ENCODE measurements at places on chromosomes 7 and 10.

GRCh38 chr7:36092221-36092771, 60.8 kb upstream of the EEPD1 start:
- DNase-seq: no peak

- no peak for DNase-seq
Measured at GRCh38 chr7:85232068-85232467, 45.2 kb upstream of the SEMA3D start.

DNA sequence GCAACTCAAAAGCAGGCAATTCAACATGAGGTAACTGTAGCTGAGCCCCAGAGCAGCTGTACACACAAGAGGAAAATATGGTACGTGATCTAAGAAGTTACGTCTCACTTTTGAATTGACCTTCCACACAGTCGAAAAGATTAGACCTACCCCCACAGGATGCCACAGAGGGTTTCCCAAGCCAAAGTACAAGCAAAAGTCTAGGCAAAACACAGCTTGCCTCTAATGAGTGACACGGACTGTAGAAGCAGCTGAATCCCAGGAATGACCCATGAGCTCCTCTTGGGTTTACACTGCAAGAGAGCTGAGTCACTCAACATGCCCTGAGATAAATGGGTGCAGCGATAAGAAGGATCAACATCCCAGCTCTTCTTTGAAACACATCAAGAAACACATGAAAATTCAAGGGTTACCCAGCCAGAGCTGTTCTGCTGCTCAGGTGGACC, 9.8 kb downstream of the CREB3L2 start:
- DNase-seq: no peak

DNA sequence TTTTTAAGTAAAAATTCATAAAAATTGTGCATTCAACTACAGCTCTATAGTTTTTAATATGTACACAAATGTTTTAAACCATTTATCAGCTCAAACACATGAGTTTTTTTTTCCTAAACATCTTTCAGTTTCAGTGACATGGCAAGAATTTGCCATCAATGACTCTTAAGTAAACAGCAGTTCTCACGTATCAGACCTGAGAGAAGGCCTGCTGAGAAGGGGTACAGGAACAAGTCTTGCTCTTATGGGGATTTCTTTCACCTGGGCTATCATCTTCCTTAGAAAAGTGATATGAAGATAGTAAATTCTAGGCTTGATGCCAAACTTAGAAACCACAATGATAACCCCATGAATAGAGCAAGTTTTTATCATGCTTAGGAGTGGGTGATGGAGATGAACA, 467.8 kb downstream of the ARL4A start:
- DNase-seq: no peak

GRCh38 chr7:147014286-147014955, 897.8 kb downstream of the CNTNAP2 start:
- no peak for DNase-seq

DNA sequence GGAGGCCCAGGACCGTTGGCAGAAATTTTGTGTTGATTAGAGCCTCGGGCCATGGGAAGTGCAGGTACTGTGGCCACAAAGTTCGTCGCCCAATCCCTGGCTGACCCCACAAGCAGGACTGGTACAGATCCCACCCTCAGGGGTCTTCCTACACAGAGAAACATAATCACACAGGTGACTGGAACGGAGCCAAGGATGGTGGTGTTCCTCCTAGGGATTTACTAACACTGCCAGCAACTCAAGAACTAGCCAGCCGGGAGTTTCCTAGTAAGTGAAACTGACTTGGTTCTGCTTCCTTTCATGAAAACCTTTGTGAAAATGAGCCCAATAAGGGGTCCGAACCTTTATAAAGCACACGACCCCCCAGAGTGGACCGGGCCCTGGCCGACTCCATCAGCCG, 5.7 kb downstream of the CUX1 start:
- no peak for DNase-seq

DNA sequence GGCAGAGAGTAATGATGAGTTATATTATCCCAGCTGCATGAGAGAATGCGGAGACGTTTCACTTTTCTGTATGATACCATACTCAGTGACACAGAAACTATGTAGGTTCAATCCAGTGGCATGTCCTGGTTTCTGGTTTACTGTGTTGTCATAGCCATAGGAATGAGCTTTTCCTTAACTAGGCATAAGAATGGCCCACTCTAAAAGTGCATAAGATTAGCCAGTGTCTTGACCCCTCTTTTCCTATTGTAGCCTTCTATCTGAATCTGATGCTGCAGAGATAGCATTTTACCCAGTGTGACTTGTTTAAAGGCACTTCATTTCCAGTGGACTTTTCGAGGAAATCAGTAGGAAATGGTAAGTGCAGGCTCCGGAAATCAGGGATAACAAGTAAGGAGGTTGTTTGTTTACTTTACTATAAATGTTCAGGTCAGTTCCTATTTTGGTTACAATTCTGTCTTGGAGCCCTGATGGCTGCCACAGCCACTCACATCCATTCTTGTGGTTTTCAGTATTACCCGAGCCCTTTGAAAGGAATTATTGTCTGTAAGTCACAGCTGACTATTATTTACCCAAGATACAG, 70.5 kb downstream of the SEMA3A start:
- no peak for DNase-seq

- DNase-seq: no peak
Measured at GRCh38 chr10:128614802-128615553, 488.8 kb upstream of the MKI67 start.

DNA sequence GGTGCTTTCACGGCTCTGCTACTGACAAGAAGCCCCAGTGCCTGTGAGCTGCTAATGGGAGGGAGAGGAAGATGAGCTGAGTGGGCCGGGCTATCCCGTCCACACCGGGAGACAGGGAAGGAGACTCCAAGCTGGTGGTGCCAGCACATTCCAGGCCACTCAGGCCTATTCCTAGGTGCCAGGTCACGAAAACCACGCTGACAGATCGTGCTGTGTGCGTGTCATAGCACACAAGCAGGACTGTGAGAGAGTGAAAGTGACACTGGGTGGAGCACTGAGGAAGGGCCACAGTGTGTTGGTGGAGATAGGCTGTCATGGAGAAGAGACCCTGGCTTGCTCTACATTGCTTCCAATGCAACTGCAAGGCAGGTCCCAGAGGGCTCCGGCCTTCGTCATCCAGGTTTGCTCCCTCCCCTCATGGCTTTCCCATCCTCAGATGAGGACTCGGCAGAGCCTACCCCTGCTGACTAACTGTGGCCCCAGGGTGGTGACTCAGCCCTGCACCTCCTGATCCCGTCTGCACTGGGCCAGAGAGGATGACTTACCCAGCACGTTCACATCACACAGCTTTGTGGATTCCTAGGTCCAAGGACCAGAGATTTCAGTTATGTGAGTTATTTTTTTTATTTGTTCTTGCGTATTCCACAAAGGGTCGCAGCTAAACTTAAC, 167.3 kb downstream of the EGFR start:
- no peak for DNase-seq

- DNase-seq: no peak
Measured at GRCh38 chr10:72275351-72276012, 1.8 kb downstream of the DDIT4 start.

GRCh38 chr7:77877791-77878190, 79.2 kb downstream of the PHTF2 start:
- no peak for DNase-seq

DNA sequence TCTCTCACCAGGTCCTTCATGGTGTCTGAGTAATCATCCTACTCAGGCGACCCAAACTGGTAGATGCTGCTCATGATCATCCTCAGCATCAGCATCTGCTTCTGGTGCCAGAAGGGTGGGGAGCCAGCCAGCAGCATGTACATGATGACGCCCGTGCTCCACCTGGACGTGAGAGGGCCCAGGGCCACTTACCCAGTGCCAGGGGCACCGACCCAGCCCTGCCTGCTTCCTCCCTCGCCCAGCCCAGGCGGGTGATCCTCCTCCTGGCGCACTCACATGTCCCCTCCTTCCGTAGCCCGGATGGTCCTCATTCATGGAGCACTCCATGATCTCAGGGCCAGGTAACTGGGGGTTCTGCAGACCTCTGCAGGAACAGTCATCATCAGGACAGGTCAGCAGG, 764.8 kb upstream of the ZNF722 start:
- no peak for DNase-seq

DNA sequence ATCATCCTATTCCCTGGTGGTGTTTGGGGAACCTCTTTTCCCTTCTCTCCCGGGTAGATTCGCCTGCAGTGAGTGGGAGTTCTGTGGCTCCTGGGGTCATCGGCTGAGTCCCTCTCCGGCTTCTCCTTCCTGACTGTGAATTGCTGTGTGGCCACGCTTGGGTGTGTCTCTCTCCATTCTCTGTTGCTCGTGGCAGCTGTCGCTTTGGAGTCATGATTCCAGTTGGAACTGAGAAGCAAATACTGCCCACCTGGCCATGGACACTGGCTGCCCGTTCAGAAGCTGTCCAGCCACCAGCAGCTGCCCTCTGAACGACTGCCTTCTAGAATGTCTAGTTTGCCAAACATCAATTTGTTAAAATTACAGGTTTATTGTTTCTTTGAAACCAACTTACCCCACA, 23.1 kb upstream of the PITRM1 start:
- DNase-seq: no peak

DNA sequence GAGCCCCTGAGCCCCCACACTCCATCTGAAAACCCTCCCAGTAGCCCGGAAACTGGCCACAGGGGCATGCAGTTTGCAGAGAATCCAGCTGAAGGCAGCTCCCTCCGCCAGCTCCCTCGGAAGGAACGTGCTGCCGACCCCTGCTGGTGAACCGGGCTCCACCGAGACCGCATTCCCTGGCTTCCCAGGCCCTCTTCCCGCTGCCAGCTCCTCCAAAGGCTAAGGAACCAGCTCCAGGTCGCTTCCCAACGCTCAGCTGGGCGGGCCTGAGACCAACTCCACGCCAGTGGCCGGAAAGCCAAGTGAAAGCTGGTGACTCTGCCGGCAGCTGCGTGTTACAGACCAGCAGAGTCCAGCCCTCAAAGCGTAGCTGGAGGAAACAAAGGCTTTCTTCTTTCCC, 35.8 kb downstream of the GPER1 start:
- no peak for DNase-seq

GRCh38 chr7:47669178-47669891, 87.4 kb upstream of the TNS3 start:
- DNase-seq: no peak

DNA sequence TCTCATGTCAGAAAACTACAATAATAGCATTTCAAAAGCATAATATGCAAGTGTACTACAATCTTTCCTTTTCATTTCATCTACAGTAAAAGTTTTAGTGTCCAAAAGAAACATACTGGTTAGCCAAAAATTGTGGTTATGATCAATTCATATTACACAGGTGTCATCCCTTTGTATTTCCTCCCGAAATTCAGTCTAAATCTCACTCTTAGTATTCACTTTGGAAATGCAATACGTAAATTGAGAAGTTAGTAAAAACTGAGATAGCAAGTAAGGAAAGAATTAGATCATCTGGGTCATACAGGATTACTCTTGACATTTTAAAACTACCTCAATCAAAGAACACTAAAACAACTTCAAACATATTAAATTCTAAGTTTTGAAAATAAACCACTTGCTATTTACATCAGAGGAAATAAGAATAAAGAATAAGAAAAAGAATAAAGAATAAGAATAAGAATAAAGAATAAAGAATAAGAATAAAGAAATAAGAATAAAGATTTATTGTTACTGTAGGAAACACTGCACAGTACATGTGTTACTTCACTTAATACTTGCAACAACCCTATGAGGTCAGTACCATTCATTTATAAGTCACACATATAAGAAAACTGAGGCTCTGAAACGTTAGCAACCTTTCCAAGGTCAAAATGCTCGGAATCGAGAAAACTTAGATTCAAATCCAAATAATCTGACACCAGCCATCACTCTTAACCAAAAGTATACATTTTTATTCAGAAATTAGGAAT, 10.5 kb downstream of the SNX13 start:
- DNase-seq: no peak

DNA sequence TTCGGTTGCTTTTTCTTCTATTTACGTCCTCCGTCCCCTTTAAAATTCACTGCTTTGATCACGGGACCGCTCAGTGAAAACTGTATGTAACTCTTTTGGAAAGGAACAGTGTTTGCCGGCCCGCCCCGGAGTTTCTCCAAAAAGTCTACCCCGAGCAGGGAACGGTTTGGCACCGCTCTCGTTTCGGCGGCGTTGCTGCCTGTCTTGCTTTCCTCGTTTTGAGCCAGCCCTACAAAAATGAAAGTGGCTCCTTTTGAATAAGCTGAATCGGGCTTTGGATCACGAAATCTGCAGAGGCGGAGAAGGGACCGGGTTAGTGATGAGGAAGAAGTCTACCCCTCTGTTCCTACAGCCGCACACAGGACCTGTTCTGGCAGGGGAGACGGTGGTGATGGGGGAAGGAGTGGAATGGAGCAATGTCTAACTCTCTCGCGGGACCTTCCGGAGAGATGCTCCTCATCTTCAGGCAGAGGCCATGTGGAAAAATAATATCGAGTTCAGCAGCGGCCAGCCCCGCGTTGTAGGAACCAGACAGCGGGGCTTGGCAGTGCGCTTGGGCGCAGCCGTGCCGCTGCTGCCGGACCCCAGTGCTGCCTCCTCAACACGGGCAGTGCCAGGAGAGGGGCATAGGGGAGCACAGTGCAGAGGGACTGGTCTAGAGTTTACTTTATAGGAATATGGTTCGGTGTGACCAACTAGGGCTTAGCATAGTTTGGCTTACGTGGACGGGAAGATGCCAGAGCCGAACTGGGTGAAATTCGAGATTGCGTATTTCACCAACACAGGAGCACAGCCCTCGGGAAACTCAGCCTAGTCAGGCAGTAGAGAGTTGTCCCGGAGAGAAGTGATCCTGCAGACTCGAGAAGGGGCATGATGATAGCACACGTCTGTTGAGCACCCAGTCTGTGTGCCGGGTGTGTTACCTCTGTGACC, 1.4 kb downstream of the HTRA1 start:
- DNase-seq: no peak

Data from activated CD4-positive, CD25-positive, alpha-beta regulatory T cell treated with anti-CD3 and anti-CD28 coated beads, Interleukin-2, amount 50 U/mL, for 16 hours (primary cell).